ENCODE measurements at places on chromosomes 2 and 18.

DNA sequence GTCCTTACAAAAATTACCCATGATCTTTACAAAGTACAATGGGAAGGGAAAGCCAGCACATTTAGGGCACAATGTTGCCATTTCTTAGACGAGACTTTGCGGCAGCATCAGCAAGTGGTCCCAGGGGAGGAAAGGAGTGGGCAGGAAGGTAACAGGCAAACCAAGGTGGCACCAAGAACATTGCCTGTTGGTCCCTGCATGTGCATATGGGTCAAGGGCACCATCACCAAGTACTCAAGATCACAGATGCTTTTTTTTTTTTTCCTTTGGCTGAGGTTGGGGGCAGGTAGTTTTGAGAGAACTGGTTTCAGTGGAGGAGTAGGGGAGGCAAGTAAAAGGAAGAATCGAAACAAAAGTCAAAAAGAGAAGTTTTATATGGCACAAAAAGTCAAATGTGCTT, 752 bp upstream of the CYTIP start:
- no peak for DNase-seq

DNA sequence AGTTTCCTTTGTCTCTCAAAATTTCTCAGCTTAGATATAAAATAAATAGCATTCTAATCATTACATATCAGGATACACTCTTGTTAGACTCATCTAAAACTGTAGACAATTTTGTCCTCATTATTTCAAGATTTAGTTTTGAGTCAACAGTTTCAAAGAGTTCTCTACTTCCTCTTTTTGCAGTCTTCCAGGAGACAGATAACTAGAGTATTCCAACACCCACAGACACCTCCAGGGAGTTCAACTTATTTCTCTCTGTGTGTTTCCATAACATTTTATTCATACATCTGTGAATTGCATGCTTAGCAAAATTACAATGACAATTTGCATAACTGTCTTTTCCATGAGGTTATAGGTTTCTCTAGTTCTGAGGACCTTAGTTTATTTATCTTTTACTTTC, 166.6 kb upstream of the HNMT start:
- no peak for DNase-seq

GRCh38 chr2:76640905-76641304, 881.3 kb downstream of the LRRTM4 start:
- no peak for DNase-seq

GRCh38 chr2:234964631-234965461, 13.0 kb downstream of the SH3BP4 start:
- DNase-seq, result no peak

DNA sequence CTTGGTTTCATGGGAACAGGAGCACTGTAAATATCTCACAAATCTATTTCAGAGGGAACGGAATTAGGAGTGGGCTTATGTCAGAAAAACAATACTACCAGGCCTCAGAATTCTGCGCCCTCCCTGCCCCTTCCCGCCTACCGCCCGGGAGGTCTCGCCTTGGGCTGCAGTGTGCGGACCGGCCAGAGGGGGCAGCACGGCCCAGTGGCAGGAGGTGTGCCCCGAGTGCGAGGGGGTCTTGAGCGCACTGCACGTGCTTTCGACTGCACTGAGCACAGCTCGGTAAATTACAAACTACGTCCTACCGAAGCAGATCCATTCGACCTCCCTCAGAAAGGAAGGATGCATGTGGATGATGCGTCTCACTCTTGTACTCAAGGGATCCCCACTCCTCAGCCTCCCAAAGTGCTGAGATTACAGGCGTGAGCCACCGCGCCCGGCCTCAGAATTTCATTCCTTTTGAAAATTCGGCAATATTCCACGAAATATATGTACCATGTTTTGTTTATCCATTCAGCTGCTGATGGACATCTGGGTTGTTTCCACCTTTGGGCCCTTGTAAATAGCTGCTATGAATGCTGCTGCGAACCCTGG, 297.0 kb downstream of the BCL2 start:
- DNase-seq, result no peak

DNA sequence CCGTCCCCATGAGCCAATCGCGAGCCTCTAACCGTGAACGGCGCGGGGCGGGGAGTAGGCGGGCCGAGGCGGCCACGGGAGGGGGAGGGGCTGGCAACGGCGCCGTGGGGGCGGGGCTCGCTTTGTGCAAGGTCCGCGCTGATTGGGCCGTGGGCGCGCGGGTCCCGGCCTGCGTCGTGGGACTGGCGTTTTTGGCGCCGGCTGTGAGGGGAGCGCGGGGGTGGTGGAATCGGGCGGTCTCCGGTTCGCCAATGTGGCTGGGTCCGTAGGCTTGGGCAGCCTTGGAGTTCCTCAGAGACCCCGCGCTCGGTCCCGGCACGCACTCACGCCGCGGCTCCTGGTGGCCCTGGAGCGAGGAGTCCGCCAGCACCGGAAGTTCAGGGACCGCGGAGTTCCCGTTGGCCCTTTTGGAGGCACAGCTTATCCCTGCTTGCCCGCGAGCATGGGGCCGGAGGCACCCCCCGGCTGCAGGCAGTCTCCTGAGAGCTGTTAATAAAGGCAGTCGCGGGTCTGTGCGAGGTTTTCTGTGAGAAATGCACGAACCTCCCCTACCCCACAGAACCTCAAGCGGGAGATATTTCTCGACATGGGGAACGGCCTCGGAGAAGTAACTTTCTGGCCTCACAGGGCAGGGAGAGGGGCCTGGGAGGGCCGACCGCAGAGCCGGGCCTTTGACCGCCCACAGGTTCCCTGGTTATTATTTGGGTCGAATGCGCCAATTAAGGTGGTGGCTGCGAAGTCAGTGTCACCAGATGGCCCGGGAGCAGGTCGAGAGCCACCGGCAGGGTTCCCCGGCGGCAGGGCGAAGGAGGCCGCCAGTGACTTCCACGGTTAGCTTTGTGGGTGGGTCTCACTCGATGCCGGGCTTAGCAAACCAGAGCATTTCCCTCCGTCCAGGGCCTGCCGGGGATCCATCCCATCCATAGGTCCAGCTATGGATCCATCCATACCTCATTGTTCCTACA, 574 bp upstream of the NCL start:
- peak; percentile 95 for DNase-seq

DNA sequence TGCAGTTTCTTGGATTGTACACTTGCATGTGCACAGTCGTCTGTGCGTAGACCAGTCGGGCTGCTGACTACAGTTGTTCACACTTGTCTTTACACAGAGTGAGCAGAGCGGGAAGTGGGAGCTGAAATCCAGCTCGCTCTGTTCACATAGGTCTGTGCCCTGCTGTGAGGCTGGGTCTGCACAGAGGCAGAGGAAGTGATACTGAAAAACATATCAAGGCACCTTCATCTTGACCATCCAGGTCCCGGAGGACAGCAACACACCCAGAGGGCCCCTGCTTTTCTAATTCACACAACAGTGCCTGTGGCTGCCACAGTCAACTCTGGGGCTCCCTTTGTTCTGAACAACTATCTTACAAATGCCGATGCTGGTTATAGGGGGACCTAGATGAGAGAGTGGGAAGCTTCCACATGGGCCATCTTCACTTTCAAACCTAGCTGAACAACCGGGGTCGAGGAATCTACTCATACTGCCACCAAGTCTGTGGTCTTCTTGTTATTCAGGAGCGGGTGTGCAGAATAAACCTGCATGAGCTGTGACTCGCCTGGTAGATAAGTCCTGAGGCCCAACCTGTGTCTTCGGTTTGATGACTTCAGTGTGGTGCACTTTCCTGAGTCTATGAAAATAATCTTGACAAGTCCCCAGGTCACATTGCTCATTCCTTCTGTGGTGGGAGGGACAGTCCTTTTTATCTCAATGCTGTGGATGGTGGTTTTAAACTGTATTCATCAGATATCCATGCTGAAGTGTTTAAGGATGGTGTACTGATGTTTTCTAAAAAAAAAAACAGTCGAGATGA, 3.5 kb upstream of the ADNP2 start:
- no peak for DNase-seq

- DNase-seq, result no peak
Measured at GRCh38 chr2:189083606-189084005, 96.0 kb downstream of the COL5A2 start.

DNA sequence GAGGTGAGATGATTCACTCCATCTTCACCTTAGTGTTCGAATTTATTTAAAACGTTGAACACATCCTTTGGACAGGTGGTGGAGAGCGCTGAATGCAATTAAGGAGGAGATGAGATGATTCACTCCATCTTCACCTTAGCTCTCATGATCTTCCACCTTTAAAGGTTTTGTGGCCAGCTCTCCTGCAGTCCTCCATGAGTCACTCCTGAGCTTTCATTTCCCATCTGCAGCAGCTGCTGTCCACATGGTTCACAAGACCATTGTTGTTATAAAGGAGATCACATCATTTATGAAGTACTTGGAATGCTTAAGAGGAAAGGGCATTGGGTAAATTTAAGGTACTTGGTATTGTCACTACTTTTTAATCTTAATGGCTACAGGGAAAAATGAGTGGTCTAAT, 298.5 kb downstream of the PAX3 start:
- DNase-seq, result no peak

DNA sequence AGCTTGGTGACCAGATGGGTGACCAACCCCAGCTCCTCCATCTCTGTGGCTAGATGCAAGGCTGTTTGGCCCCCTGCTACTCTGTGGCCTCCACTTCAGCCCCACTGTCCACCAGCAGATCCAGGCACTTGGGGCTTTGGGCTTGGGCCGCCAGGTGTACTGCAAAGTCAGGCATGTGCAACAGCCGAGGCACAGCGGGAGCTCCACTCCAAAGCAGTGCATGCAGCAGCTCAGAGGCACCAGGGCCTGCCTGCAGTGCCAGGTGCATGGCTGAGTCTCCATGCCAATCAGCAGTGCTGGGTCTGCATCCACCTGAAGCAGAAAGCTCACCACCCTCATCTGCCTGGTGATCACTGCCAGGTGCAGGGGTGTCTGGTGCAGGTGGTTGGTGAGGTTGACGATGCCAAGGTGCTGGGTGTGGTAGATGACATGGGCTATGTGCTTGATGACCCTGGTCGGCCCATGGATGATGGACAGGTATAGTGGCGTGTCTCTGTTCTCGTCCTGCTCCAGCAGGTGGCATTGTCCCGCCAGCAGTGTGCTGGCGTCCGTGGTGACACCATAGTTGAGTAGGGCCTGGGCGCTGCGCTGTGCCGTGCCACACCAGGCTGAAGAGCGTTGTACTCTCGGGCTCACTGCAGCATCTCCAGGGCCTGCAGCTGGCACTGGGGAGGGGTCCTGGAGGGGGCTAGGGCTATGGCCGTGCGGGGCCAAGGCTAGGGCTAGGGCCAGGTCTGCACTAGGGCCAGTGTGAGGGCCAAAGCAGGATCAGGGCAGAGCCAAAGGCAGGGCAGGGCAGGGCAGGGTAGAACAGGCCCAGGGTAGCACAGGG, 1.0 kb upstream of the ANKRD62 start:
- no peak for DNase-seq

DNA sequence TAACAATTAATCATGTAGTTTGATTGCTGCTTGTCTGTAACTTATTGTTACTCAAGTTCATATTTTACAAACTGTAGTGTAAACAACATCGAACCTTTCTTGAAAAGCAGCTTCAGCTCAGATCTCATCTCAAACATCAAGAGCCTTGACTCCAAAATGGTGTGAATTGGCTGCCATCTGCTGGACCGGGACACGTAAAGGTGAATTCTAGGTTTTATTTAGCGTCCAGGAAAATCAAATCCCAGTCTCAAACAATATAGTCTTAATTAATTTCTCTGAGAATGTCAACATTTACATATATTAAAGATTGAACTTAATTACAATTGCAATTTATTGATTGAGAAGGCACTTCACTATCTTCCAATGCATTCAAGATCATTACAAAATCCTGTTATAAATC, 453.0 kb downstream of the GALR1 start:
- DNase-seq, result no peak

GRCh38 chr2:37558623-37559022, 112.8 kb downstream of the CDC42EP3 start:
- DNase-seq, result no peak

- no peak for DNase-seq
Measured at GRCh38 chr18:65988386-65988785, 237.6 kb downstream of the CDH7 start.

- no peak for DNase-seq
Measured at GRCh38 chr2:112491946-112492345, 10.0 kb downstream of the TTL start.

DNA sequence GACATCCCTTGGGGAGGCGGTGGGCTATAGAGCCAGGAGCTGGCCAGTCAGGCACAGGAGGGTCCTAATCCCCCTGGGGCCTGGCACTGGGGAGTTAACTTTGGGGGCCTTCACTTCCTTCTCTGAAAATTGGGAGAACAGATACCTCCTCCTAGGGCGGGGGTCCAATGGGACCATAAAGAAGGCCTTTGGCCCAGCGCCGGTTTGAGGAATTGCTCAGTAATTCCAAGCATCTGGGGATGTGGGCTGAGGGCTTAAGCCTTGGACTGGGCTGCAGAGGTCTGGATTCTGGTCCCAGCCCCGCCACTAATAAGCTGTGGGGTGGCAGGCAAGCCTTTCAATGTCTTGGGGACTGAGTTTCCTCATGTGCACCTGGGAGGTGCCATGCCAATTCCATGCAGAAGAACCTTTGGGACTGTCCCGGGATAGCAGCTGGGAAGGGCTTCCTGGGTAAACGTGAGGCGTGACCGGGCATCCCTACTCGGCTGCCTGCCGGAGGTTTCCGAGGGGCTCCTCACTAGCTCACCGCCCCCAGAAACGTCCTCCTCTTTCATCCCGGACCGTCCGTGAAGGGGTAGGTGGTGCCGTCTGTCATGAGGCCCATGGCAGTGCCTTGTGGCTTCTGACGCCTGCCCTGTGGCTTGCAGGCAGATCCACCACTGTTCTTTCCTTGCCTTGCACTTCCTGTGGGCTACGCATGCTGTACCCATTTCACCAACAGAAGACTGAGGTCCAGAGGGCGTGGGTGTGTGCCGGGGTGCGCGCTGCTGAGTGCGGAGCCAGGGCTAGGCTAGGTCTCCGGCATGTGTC, 67.4 kb upstream of the HPCAL1 start:
- DNase-seq, result no peak

DNA sequence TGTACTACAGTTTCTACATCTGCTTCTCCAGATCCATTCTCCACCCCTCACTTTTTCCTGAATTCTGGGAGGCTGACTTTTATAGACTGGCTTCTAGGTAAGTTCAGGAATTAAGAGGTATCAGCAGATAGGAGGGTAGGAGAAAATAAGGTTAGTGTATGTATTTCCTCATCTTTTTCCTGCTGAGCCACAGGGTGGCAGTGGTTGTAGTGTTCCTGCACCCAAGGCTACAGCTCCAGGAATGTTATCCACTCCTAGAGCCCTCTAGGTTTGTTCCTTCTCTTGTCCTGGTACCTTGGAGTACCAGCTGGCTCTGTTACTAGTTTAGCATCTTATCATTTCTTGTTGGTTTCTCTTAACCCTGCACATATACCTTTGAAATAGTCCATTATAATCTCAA, 40.7 kb upstream of the C2orf66 start:
- no peak for DNase-seq

DNA sequence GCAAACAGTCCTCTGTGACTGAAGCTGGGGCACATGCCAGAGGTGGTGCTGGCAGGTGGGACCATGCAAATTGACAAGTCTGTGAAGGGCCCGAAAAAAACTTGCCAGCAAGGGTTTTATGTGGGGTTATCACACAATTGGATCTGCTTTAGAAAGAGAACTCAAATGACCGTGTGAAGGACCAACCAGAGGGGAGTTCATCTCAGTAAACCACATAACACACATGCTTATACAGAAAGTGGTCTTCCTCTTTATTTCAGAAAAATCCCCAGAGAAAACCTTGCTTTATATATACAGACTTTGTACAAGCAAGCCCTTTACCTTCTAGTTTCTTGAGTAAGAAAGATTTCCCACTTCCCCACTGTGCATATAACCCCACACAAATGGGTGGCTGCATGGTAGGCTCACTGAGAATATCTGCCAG, 46.7 kb downstream of the KIDINS220 start:
- DNase-seq, result no peak

All from stimulated activated CD8-positive, alpha-beta memory T cell treated with anti-CD3 and anti-CD28 coated beads, Interleukin-7, amount 100 ng/mL, for 4 hours (primary cell).